WERI-Rb-1 (cell line): ENCODE measurements at places on chromosomes 2 and 18.

DNA sequence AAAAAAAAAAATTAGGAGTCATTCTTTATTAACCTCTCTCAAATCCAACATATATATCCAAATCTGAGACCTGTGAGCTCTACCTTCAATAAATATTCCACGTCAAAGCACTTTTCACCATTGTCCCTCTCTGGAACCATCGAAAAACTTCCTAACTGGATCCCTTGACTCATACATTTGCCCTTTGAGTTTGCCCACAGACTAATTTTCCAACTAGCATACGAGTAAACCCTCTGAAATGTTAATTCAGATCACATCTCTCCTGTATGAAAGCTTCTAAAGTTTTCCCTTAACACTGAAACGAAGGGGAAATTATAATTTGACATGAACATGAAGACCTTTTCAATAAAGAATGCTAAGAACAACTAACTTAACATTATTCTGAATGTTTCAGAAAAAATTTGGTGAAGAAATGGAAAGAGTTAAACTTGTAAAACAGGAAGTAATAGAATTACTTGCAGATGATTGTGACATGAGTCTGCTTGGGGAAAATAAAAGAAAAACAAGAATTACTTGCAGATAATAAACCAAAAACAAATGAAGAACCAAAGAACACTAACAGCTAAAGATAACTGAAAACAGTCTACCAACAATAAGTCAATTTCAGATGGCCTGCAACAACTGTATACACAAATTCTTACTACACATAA is 110.6 kb downstream of the C2orf74 start:
- no peak for DNase-seq

DNA sequence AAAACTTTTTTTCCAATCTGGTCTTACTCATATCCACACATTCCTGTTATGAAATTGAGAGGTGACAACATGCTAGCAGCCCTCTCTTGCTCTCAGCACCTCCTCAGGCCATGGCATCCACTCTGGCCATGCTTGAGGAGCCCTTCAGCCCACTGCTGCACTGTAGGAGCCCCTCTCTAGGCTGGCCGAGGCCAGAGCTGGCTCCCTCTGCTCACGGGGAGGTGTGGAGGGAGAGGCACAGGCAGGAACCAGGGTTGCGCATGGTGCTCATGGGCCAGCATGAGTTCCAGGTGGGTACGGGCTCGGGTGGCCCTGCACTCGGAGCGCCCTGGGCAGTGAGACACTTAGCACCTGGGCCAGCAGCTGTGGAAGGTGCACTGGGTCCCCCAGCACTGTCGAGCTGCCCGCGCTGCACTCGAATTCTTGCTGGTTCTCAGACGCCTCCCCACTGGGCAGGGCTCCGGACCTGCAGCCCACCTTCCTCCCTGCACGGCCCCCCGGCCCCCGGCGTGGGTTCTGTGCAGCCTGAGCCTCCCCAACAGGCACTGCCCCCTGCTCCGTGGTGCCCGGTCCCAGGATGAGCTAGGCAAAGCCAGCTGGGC is 1669.6 kb upstream of the CELF4 start:
- no peak for DNase-seq

GRCh38 chr2:132733094-132733493 is 63.1 kb upstream of the LYPD1 start:
- DNase-seq = no peak

GRCh38 chr2:24125956-24126355 is 2.7 kb downstream of the FAM228B start:
- DNase-seq = no peak

GRCh38 chr2:239236808-239237205 is 164.0 kb downstream of the HDAC4 start:
- no peak for DNase-seq

GRCh38 chr2:156309167-156309566 is 23.4 kb downstream of the NR4A2 start:
- no peak for DNase-seq

- DNase-seq = no peak
These were observed 14.8 kb downstream of the PLEKHM3 start for GRCh38 chr2:208010506-208010905.

DNA sequence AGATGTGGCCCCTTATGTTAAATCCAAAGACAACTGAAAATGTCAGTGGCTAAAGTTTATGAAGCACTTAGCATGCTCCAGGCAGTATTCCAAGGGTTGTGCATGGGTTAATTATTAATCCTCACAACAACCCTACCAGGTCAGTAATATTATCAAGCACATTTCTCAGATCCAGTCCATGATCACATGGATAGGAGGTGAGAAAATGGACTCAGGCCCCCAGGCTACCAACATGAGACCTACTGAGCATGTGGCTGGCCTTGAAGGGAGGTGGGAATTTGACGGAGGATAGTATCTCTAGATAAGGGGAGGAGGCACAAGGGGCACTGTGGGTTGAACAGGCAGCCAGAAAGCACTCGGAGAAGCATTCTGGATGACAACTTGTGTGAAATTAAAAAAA is 412.0 kb downstream of the MEIS1 start:
- DNase-seq = no peak
